Large intestine (tissue), 12 donors: ENCODE measurements at places on chromosomes 4 and X. TPM values are rescaled to one million over a fixed set of nuclear protein-coding genes. Genes with fewer than 3 reads are reported as not detected.

- no peaks in the 10 kb centered on the region for H3K27me3 ChIP-seq
- H3K27ac ChIP-seq: no peak overlapping the region
- H3K36me3 ChIP-seq: no peaks in the 10 kb centered on the region
- DNase-seq: no peak
Observed at GRCh38 chr4:108881190-108881589, 118.3 kb upstream of the ETNPPL start.

DNA sequence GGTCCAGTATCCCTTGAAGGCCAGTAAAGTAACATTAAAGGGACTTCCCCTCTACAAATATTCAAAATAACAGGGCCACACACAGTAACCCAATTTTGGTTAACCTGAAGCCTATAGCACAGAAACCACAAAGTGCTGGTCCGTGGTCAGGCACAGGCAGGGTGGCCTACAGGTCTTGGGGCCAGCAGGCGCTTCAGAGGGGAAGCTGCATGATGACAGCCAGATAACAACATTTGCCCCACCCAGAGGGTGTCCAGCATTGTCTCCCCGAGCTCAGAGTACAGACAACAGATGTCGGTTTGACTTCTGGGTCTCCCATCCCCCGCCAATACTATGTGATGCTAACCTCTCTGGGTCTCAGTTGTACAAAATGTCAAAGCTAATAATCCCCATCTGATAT, 51.1 kb downstream of the SH3KBP1 start:
- H3K36me3 ChIP-seq: no peaks in the 10 kb centered on the region
- H3K27ac ChIP-seq: no peak overlapping the region
- no peaks in the 10 kb centered on the region for H3K4me1 ChIP-seq
- no peaks in the 10 kb centered on the region for H3K27me3 ChIP-seq
- no peak for DNase-seq

GRCh38 chrX:51420610-51421009, 75.8 kb downstream of the NUDT11 start:
- H3K4me1 ChIP-seq: no peaks in the 10 kb centered on the region
- DNase-seq: peak; percentile 8
- no peaks in the 10 kb centered on the region for H3K27me3 ChIP-seq
- no peak overlapping the region for H3K4me3 ChIP-seq

Gene POU3F4
- polyA plus RNA-seq: not detected

Gene NLGN3
- 3.8 TPM for polyA plus RNA-seq

Gene KLHL15
- 14.6 TPM for polyA plus RNA-seq

Gene GABRB1
- polyA plus RNA-seq: 0.27 TPM

Gene CNGA1
- polyA plus RNA-seq: 4.7 TPM
